ENCODE measurements at places on chromosomes 13 and 19.

- no peak for DNase-seq
Measured at GRCh38 chr19:2282062-2282861, at the start of gene PEAK3. Gene PEAK3, minus strand, starts transcription at chr19:2282175. Its CDS starts 1,244 bp downstream, at chr19:2280931.

GRCh38 chr19:9362905-9363304 lies at the start of gene ZNF177:
Gene ZNF177, plus strand, starts transcription at chr19:9363013. Its CDS starts 15,299 bp downstream, at chr19:9378312.
- no peak for DNase-seq

DNA sequence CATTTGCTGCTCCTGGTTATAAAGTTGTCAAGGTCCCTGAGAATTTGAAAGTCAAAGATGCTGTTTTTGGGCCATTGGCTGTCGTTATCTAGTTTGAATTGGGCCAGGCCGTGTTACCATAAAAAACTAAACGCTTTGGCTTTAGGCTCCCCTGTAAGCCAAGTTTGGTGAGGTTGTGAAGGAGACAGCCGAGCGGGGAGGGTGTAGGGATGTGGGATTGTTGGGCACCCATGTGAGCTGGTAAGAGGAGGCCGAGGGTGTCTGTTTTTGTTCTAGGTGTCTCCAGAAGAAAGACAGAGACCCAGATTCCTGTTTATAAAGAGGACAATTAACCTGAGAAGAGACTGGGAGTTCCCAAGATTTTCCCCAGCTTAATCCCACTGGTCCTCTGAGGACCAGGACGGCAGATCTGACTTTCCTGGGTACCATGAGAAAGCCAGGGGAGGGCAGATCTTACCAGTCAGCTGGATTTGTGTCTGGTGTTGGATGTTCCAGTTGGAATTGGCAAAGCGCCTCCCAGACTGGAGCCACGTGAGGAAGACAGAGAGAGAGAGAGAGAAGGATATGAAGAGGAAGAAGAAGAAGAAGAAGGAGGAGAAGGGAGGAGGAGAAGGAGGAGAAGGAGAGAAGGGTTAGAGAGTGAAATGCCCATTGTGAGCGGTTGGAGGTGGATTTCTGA lies 25.1 kb downstream of the TMEM255B start:
- DNase-seq, result no peak

- no peak for DNase-seq
Measured at GRCh38 chr13:67440236-67440975, 210.3 kb upstream of the PCDH9 start.

Measured in activated CD4-positive, alpha-beta T cell treated with anti-CD3 and anti-CD28 coated beads for 24 hours (primary cell).